ENCODE measurements at places on chromosomes 5 and 9. TPM values are rescaled to one million over a fixed set of nuclear protein-coding genes. Genes with fewer than 3 reads are reported as not detected.

GRCh38 chr5:113162770-113163169 is 186.2 kb downstream of the DCP2 start:
- DNase-seq, result no peak

Gene OBP2B
- total RNA-seq, result not detected

Gene PROB1
- 5.5 TPM for total RNA-seq

- DNase-seq, result peak; percentile 61
Measured at GRCh38 chr9:124285903-124286291, 28.1 kb downstream of the NEK6 start.

Gene EGFLAM
- not detected for total RNA-seq

DNA sequence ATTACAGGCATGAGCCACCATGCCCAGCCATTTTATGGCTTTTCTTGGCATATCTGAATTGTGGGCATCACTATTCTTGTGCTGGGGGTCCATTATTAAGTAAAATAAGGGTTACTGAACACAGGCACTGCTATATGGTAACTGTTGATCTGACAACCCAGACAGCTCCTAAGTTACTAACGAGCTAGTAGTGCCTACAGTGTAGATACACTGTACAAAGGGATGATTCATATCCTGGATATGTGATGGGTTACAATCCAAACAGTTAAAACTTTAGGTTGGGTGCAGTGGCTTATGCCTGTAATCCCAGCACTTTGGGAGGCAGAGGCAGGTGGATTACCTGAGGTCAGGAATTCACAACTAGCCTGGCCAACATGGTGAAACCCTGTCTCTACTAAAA is 4.3 kb downstream of the CD14 start:
- no peak for DNase-seq

Gene FKBP15
- 28.4 TPM for total RNA-seq

DNA sequence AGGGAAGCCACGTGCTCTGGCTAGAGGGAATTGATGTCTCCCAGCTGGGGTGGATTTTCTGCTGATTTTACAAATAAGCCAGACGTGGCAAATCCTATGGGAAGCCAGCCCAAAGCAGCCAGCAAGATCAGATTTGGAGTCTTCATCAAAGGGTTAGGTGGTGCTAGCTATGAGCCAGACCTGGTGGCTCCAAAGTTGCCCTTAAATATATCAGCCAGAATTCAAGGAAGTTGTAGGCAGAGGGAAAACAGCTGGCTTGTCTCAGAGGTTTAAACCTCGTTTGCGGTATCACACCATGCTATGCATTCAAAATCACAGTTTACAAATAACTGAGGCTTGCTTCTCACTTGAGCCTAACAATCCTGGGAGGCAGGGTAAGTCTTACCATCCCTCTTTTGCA is 313.2 kb downstream of the MLLT3 start:
- DNase-seq, result no peak

DNA sequence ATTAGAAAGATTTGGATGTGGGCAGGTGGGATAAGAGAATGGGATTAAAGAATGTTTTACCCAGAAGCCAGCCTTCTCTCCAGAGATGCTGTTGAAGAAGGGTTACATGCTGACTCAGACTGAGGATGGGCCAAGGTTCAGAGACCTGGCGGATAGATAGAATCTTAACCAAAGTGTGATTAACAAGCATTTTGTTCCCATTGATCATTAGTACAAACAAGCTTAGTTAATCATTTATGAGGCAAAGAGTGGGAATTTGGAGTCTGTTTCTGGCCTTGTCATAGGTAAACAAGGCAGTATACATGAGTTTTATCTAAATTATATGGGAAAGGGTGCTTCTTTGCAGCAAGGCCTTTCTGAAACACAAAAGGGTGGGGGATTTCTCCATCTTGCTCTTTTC is 20.8 kb upstream of the DTWD2 start:
- no peak for DNase-seq

DNA sequence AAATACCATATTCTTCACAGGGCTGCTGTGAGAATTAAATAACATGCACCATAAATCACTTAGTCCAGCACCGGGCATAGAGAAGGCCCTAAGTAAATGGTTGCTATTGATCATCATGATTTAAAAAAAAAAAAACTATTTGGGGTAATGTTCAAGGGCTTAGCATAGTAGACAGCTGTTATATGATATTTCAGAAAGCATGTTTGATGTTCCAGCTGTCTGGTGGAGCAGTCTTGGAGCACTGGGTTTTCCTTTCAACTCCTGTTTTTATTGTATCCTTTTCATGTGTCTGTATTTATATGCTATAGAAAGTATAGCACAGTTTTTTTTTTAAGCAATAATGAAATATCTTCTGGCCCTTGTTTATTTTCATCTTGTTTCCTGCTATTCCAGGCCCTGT is 28.0 kb upstream of the TOMM5 start:
- DNase-seq, result no peak

DNA sequence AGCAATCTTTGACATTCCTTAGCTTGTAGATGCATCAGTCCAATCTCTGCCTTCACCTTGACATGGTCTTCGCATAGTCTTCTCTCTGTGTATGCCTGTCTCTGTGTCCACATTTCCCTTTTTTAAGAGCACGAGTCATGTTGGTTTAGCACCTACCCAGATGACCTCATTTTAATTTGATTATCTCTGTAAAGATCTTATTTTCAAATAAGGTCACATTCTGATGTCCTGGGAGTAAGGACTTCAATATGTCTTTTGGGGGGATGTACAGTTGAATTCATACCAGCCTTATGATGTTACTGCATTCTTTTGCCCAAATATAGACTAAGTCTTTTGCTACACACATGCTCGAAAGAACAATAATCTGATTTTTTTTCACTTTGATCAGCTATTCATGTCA is 6.9 kb downstream of the KCTD16 start:
- DNase-seq, result no peak

- DNase-seq, result no peak
Measured at GRCh38 chr5:151682240-151682639, 4.5 kb downstream of the SPARC start.

GRCh38 chr5:83547161-83547560 is 75.6 kb downstream of the VCAN start:
- no peak for DNase-seq
